ENCODE measurements at places on chromosomes 5 and 9. TPM values are rescaled to one million over a fixed set of nuclear protein-coding genes. Genes with fewer than 3 reads are reported as not detected.
A peak's percentile ranks its signal among the peaks of the same experiment; 100 is the strongest.

DNA sequence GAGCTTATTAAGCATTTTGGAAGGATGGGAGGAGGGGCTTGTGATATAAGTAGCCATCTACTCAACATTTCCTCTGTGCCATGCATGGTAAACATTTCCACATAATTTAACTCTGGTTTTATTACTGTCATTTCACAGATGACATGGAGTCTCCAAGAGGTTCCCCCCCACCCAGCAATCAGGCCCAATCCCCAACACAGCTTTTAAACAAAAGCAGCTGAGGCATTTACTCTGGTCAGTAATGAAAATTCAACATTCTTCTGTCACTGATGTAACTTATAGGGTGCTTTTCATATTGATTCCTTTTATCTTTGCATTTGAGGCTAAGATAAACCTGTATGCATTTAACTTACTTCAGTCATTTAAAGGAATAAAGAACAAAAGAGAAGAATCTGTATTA is 128.1 kb downstream of the COL23A1 start:
- H3K27me3 ChIP-seq, result no peaks in the 10 kb centered on the region
- H3K4me3 ChIP-seq, result no peak overlapping the region
- no peaks in the 10 kb centered on the region for H3K36me3 ChIP-seq
- DNase-seq, result no peak
- H3K4me1 ChIP-seq, result peaks cover 4% of the 10 kb centered on the region

DNA sequence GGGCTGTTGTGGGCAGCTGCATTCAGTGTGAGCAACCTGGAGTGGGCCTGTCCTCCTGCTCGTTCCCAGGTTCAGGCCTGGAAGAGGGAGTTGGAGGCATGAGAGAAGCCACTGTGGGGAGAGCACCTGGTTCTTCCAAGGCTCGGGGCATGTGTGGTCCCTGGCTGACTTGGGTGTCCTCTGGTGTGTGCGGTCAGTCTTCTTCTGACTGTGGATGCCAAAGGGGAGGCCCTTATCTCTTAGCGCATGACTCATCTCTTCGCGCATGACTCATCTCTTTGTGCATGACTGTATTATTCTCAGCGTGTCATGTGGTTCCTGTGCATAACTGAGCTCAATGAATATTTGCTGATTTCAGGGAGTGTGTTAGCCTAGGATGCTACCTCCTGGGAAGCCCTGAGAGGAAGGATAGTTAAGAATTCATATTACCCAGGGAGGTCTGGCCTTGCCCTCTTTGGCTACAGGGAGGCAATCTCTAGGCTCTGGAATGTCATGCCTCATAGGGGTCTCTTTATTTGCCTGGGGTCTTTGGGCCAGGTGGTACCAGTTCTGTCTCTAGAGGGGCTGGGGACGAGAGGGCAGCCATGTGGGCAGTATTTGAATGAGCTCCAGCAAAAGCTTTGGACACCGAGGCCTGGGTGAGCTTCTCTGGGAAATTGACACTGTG is 188.7 kb downstream of the HSPA4 start:
- H3K27ac ChIP-seq, result no peak overlapping the region
- H3K4me1 ChIP-seq, result no peaks in the 10 kb centered on the region
- H3K4me3 ChIP-seq, result no peak overlapping the region
- H3K27me3 ChIP-seq, result no peaks in the 10 kb centered on the region

- no peak for DNase-seq
- H3K4me1 ChIP-seq, result no peaks in the 10 kb centered on the region
- H3K4me3 ChIP-seq, result no peak overlapping the region
Observed at GRCh38 chr5:51960617-51961121, 577.4 kb downstream of the ISL1 start.

DNA sequence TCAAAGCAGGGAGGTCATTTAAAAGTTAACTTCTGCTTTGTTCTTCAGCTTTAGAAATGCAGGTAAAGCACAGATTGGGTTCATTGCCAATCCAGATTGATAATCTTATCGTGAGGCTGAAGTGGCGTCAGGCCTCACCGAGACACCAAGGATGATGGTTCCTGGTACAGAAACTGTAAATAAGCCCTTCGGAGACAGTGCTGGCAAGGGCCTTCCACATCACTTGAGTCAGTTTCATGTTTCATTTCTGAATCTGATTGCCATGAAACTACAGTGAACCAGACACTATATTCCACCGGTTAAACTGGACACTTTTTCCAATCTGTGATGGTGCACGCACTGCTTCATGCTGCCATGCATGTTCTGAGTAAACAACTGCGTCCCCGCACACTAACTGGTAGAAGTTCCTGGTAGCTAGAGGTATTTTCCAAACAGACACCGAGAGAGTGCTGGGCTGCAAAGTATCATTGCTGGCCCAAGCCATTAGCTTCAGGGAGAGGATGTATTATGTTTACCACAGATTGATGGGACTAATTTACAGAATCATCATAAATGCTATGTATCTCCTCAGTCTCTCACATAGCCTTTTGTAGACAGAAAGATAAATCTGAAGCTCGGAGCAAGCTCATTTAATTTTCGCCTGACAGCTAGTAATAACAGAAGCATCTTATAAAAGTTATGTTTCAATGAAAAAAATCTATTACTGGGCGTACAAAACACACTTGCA is 336.1 kb downstream of the GLIS3 start:
- no peak overlapping the region for H3K27ac ChIP-seq
- no peaks in the 10 kb centered on the region for H3K36me3 ChIP-seq
- no peak for DNase-seq
- no peaks in the 10 kb centered on the region for H3K27me3 ChIP-seq
- no peak overlapping the region for H3K4me3 ChIP-seq
- no peaks in the 10 kb centered on the region for H3K4me1 ChIP-seq

DNA sequence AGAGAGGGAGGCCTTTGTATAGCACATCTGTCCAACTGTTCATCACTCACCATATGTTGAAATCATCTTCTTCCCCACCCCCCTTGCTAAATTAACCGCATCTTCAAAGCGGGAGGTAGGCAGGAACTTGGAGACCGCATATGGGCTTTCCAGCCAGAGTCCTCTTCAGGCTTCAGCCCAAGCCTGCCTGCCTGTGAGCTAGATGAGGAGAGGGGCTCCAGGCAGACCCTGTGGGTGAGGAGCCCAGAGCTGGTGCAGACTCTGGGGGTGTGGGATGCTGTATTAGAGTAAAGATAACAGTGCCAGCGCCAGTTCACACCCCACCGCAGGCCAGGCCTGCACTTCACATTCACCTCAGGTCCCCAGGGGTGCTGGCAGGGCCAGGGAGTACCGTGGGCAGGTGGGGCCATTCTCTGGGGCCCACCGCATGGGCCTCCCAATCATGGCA is 16.2 kb downstream of the PRRC2B start:
- H3K4me1 ChIP-seq, result peaks cover 59% of the 10 kb centered on the region
- no peak overlapping the region for H3K4me3 ChIP-seq
- H3K27ac ChIP-seq, result no peak overlapping the region
- no peaks in the 10 kb centered on the region for H3K36me3 ChIP-seq
- DNase-seq, result no peak
- H3K27me3 ChIP-seq, result no peaks in the 10 kb centered on the region

DNA sequence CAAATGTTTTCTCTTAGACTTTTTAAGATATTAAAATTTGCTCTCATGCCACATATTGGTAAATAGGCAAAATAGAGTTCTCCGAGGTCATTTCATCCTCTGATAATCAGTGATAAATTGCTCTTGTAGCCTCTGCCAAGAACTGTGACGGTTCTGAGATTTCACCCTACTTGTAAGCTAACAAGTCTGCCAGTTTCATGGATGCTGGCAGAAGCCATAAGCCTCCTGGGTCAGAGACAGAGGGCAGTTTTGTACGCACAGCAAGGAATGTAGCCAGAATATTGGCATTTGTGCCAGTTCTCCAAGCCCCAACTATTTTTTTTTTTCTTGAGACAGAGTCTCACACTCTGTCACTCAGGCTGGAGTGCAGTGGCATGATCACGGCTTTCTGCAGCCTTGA is 945.0 kb upstream of the WWC1 start:
- no peaks in the 10 kb centered on the region for H3K27me3 ChIP-seq
- no peak overlapping the region for H3K4me3 ChIP-seq
- H3K36me3 ChIP-seq, result no peaks in the 10 kb centered on the region
- no peak overlapping the region for H3K27ac ChIP-seq
- peak; percentile 26 for DNase-seq

GRCh38 chr5:102138243-102138653 is 157.8 kb downstream of the SLCO4C1 start:
- H3K27ac ChIP-seq, result no peak overlapping the region
- no peaks in the 10 kb centered on the region for H3K36me3 ChIP-seq
- H3K4me3 ChIP-seq, result no peak overlapping the region
- no peaks in the 10 kb centered on the region for H3K4me1 ChIP-seq

- H3K27ac ChIP-seq, result no peak overlapping the region
- no peaks in the 10 kb centered on the region for H3K27me3 ChIP-seq
- no peaks in the 10 kb centered on the region for H3K4me1 ChIP-seq
- no peak overlapping the region for H3K4me3 ChIP-seq
- no peak for DNase-seq
Observed at GRCh38 chr5:5203451-5203850, 63.3 kb downstream of the ADAMTS16 start.

GRCh38 chr9:70683841-70684240 is 269.4 kb upstream of the KLF9 start:
- H3K4me1 ChIP-seq, result peaks cover 10% of the 10 kb centered on the region
- H3K36me3 ChIP-seq, result no peaks in the 10 kb centered on the region
- no peak overlapping the region for H3K4me3 ChIP-seq
- no peak for DNase-seq
- no peak overlapping the region for H3K27ac ChIP-seq

GRCh38 chr9:24912767-24913166 is 367.1 kb upstream of the IZUMO3 start:
- no peak for DNase-seq
- no peaks in the 10 kb centered on the region for H3K36me3 ChIP-seq
- H3K4me3 ChIP-seq, result no peak overlapping the region
- no peak overlapping the region for H3K27ac ChIP-seq
- no peaks in the 10 kb centered on the region for H3K27me3 ChIP-seq
- no peaks in the 10 kb centered on the region for H3K4me1 ChIP-seq

- H3K27ac ChIP-seq, result peak overlapping the region; percentile 65
- H3K27me3 ChIP-seq, result no peaks in the 10 kb centered on the region
- DNase-seq, result peak; percentile 88
- H3K4me1 ChIP-seq, result peaks cover 100% of the 10 kb centered on the region
Observed at GRCh38 chr5:150503977-150504620, 3.8 kb upstream of the NDST1 start.

DNA sequence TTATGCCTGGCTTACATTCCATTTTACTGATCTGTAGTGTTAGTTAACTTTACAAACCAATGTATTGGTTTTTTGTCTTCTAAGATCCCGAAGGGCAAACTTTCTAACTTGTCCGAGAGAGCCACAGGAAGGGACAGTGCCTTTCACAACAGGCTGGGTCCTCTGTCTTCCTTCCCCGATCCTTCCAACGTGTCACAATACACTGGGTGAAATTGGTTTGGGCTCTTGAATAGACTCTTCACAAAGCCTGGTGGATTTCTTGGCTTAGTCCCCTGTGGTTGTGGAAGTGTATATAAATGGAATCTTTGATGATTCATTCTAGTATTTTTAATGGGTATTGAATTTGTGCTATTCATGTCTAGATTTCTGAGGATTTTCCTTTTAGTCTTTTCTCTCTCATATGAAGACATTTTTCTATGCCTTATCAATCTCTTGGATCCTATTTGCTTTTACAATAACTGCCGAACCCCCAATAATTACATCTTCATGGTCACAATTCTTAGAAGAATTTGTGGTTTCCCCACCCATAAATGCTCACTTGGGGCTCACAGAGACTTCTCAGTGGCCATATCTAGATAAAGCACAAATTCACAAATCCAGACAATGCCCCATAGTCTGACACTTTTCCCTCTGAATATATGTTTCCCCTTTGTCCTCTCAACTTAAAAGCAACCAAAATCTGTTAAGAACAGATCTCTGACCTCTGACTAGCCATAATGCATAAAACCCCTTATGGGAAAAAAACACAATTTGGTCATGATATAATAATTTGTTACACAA is 107.7 kb downstream of the MTRR start:
- no peak overlapping the region for H3K4me3 ChIP-seq
- no peak overlapping the region for H3K27ac ChIP-seq
- no peaks in the 10 kb centered on the region for H3K27me3 ChIP-seq
- H3K36me3 ChIP-seq, result no peaks in the 10 kb centered on the region
- H3K4me1 ChIP-seq, result no peaks in the 10 kb centered on the region

DNA sequence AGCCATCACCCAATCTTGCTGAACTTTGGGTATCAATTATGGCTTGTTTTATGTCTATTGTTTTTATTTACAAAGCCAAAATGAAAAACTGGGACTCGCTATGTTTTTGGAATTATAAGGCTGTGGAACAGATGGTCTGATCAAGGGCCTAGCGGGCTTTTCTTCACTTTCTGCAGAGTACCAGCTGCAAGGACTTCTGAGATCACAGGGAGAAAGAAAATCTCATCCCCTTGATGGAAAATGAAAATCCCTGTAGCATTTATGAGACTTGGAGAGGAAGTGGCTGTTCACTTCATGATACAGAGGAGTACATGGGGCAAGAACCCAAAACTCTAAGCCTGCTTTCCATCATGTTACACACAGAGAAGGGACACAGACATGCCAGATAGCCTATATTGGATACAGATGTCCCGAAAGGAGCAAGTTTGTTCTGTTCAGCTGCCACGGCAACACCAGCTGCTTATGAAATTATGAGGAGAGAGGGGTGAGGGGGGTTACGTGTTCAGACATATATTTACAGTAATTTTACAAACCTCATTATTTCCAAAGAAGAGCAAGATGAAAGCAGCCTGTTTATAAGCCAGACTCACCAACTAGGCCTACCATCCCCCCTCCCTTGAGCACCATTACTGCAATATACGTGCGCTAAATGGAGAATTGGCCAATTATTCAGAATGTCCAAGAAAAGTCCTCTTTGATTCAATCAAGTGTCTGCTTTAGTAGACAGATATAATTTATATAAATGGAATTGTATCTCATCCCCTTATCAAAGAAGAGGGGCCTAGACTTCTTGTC is 220.0 kb downstream of the MARCHF11 start:
- no peaks in the 10 kb centered on the region for H3K4me1 ChIP-seq
- no peak for DNase-seq
- H3K36me3 ChIP-seq, result no peaks in the 10 kb centered on the region
- H3K27me3 ChIP-seq, result no peaks in the 10 kb centered on the region
- no peak overlapping the region for H3K27ac ChIP-seq
- no peak overlapping the region for H3K4me3 ChIP-seq

- no peak overlapping the region for H3K27ac ChIP-seq
- no peaks in the 10 kb centered on the region for H3K36me3 ChIP-seq
- no peaks in the 10 kb centered on the region for H3K27me3 ChIP-seq
Observed at GRCh38 chr9:37963936-37964739, 60.2 kb upstream of the SLC25A51 start.

- no peak for DNase-seq
- H3K27ac ChIP-seq, result no peak overlapping the region
- no peaks in the 10 kb centered on the region for H3K4me1 ChIP-seq
- no peaks in the 10 kb centered on the region for H3K27me3 ChIP-seq
Observed at GRCh38 chr5:128477944-128478343, 60.1 kb downstream of the FBN2 start.

GRCh38 chr9:124174433-124174832 is 83.3 kb upstream of the NEK6 start:
- no peaks in the 10 kb centered on the region for H3K4me1 ChIP-seq
- DNase-seq, result no peak
- no peak overlapping the region for H3K4me3 ChIP-seq
- no peak overlapping the region for H3K27ac ChIP-seq
- H3K27me3 ChIP-seq, result peaks cover 7% of the 10 kb centered on the region
- no peaks in the 10 kb centered on the region for H3K36me3 ChIP-seq

- no peaks in the 10 kb centered on the region for H3K4me1 ChIP-seq
- no peaks in the 10 kb centered on the region for H3K27me3 ChIP-seq
- H3K4me3 ChIP-seq, result no peak overlapping the region
- H3K27ac ChIP-seq, result no peak overlapping the region
- no peaks in the 10 kb centered on the region for H3K36me3 ChIP-seq
Observed at GRCh38 chr9:122695696-122696095, 20.8 kb downstream of the OR1L3 start.

Gene PAPPA
- 6.9 TPM for total RNA-seq

Gene S1PR3
- total RNA-seq, result 94.0 TPM

Gene MIGA2
- total RNA-seq, result 52.3 TPM

Gene STPG3
- 3.1 TPM for total RNA-seq

Gene ZNF618
- 13.8 TPM for total RNA-seq

Gene IFNK
- not detected for total RNA-seq
